ENCODE measurements at places on chromosomes 16 and 17. TPM values are rescaled to one million over a fixed set of nuclear protein-coding genes. Genes with fewer than 3 reads are reported as not detected.
A peak's percentile ranks its signal among the peaks of the same experiment; 100 is the strongest.

TNP2 gene
- total RNA-seq = not detected

CHD9NB gene
- total RNA-seq = not detected

DNAI2 gene
- total RNA-seq = not detected

CARD14 gene
- not detected for total RNA-seq

ATP2C2 gene
- total RNA-seq = 0.13 TPM

TBC1D3K gene
- total RNA-seq = not detected

KRT32 gene
- not detected for total RNA-seq

GRCh38 chr16:5922686-5923085 lies 825.1 kb upstream of the EEF2KMT start:
- ATAC-seq = no peak

DNA sequence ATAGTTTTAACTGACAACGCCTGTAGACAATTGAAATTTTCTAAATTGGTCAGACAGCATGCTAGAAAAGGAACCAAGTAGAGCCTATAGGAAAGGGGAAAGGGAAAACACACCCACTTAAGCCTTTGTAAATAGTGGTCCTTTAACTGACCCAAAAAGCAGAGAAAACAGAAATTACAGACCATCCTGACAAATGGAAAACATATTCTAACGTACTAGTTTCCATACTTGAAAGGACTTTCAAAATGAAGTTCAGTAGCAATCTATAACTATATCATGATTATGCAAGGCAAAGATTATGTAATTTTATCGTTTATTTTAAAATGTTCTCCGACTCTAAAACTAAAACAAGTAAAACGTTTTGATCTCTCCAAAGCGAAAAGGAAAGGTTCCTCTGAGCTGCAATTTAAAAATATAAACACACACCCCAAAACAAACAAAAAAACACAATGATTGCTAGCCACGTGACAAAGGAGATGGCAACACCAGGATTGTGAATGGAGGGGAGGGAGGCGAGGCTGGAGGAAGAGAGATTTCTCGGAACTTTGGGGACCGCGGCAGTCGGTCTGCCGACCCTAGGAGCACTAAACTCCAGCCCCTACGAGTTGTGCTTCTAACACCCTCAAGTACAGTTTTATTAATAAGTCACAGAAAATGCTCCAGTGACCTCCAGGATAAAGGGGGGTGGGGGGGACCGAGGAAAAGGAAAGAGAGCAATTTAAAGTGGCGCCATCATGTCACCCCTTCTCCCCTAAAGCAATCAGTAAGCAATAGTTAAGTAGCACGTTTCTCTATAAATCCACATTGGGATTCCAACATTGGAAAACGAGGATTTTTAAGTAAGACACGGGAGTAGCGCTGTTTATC lies 1.7 kb downstream of the KANSL1 start:
- ATAC-seq = no peak

- ATAC-seq = no peak
Observed at GRCh38 chr17:15267996-15268395, 2.9 kb upstream of the PMP22 start.

DNA sequence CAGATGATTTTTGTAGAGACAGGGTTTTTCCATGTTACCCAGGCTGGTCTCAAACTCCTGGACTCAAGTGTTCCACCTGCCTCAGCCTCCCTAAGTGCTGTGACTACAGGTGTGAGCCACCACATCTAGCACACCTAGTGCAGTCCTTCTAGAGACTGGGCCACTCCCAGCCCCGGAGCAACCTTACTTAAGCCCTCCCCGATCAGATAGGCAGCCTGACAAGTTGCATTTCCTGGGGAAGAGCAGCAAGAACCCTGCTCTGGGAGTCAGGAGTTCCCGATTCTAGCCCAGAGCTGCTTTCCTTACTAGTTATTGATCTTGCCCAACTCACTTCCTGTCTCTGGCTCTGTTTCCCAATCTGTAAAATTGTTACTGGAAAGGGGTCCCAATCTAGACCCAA lies 7.0 kb upstream of the NAGLU start:
- ATAC-seq = no peak

DNA sequence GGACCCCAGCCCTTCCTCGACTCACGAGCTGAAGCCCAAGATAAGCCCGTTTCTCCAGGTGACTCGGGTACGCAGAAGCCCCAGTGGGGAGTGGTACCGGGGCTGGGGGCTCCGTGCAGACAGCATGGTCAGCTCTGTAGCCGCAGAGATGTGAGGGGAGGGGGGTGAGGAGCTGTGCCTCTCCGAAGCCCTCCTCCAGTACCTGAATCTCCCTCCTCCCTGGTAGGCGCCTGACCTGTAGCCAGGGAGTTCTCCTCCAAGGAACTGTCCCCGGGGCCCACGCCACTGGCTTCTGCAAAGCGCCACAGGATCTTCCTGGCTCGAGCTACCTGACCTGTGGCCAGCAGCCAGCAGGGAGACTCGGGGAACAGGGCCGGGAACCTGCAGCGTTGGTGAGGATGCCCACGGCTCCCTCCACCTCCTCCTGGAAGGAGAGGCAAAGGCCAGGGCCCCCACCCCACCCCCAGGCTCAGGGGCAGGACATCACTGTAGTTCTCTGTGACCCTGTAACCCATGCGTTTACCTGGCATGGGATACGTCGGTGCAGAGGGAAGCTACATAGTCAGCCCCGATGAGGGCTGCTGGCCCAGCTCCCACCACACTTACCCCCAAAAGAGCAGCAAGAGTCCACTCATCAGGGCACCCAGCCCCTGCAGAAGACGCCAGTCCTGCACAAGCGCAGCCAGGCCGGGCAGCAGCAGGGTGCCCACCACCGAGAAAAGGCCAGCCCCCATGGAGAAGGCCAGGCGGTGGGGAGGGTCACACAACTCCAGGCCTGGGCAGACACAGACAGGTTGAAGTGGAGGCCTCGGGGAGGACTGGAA lies 1.7 kb downstream of the SLC22A31 start:
- ATAC-seq = no peak

DNA sequence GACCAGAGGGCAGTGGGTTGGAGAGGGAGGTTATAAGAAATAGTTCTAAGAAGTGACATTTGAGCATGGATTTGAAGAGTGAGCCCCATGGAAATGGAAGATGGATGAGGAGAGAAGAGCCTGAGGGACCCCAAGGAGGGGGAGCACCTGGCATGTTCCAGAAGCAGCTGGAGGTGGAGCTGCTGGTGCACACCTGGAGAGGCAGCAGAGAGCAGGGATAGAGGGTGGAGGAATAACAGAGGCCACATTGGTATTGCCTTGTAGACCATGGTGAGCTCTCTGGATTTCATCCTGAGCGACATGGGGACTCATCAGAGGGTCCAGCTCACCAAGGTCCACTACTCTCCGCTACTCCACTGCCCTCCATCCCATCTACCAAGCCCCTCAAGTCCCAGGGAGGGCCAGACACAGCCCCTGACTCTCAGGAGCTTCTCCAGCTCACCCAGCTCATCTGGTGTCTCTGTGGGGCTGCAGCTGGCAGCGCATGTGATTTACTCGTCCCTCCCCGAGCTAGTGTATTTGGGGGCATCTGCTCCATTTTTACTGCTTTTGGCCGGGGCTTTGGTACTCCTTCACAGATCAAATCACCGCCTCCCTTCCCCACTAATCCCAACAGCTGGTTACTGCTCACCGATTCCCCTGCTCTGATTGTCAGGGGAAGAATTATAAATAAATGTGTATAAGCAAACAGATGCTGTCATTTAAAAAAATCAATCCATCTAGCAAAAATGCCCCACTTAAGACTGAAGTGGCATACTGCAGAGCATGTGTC lies 22.1 kb upstream of the KDM8 start:
- ATAC-seq = no peak

DNA sequence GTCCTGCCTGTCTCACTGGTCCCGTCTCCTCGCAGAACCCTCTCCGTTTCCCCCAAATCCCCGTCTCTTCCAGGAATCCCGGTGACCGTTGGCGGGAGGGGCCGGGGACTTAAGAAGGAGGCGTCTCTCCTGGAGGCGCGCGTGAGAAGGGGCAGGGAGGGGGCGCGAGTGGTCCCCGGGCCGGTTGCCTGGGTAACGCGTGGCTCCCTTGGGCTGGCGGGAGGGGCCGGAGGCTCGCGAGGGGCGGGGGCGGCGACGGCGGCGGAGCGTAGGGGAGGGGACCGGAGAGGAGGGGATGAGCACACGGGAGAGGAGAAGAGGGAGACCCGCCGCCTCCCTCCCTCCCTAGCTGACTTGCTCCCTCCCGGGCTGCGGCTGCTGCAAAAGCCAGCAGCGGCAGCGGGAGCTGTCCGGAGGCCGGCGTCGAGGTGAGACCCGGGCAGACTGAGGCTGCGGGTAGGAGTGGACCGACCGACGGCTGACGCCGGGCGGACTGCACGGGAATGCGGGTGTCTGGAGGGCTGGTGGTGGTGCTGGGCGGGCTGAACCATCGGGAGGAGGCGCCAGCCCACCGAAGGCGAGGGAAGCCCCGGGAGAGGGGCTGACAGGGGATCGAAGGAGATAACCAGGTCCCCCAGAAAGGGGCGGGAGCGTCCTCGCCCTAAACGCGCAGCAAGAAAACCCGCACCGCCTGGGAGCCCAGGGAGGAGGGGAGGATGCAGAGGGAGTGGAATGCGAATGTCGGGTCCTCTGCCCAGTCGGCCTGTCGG lies at the start of gene PRRT2:
Gene PRRT2, plus strand, starts transcription at position 298 of the 770 bp plus-strand sequence. CDS start 862 bp downstream, outside the sequence.
- no peak for ATAC-seq

GRCh38 chr16:69095193-69095592 lies 10.3 kb upstream of the HAS3 start:
- ATAC-seq = no peak

GRCh38 chr17:39867880-39868553 lies at the start of gene ZPBP2:
Gene ZPBP2 (plus strand): TSS chr17:39868202. CDS start chr17:39868355, 153 bp downstream.
- no peak for ATAC-seq

- ATAC-seq = no peak
Observed at GRCh38 chr16:49280841-49281371, 732 bp downstream of the CBLN1 start.

- ATAC-seq = no peak
Observed at GRCh38 chr17:33871720-33872540, 383.2 kb upstream of the CCL2 start.

DNA sequence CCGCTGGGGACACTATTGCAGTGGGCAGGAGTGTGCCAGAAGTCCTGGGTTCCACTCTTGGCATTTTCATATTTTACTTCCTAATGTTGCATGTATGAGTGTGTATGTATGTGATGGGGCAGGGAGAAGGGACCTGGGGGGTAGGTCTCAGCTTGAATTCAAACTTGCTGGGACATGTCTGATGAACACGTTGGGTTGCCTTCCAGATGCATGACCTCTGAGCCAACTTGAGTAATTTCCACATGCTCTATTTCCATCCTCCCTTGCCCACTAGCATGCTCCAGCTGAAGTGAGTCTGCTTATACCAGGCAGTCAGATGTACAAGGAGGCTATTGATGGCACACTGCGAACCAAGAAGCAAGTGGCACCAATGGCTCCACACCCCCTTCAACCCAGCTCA lies 32.9 kb upstream of the SRSF1 start:
- ATAC-seq = no peak

DNA sequence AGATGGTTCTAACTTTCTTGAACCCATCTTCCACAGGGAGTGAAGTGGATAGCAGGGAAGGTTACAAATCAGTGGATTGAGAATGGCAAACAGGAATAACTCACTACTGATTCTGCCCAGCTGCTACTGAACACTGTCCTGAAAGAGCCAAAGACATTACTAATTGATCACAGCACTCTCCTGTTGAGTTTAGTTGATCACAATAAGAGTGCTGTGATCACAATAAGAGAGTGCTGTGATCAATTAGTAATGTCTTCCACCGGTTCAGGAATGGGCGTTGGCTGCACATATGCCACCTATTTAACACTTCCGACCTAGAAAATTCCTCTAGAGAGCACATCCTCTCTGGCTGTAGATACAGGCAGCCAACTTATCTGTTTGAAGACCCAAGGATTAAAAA lies 11.4 kb downstream of the CFAP97D1 start:
- no peak for ATAC-seq

DNA sequence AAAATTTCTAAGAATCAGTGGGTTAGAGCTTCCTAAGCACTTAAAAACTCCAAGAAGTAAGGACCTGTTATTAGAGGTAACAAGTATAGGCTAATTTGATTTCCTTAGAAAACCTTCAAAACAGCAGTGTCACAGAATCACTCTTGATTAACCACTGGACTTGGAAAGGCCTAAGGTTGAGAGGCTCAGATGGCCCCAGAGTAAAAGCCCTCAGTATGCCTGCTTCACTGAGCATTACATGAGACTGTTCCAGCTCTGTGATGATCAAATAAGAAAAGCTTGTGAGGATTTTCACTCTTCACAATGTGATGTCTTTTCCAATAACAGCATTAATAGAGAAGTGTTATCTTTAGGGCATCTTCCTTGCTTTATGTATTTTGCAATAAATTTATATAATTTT lies 509.2 kb upstream of the HSBP1 start:
- ATAC-seq = no peak

DNA sequence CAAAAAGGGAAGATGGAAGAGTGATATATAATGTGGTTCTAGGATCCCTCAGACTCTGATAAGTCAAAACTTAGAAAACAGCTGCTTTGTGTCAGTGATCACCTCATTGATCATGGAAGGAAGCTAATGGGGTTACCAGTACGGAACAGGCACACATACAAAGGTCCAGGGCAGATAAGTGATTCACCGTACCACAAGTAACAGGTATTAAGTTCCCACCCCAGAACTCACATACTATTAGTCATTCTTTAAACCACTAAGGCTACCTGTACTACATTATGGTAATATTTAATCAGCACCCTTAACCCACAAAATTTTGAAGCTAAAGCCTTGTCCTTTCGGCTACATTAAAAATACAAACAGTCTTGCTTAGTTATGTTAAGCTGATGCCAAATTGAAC lies 17.4 kb downstream of the RNF43 start:
- no peak for ATAC-seq

DNA sequence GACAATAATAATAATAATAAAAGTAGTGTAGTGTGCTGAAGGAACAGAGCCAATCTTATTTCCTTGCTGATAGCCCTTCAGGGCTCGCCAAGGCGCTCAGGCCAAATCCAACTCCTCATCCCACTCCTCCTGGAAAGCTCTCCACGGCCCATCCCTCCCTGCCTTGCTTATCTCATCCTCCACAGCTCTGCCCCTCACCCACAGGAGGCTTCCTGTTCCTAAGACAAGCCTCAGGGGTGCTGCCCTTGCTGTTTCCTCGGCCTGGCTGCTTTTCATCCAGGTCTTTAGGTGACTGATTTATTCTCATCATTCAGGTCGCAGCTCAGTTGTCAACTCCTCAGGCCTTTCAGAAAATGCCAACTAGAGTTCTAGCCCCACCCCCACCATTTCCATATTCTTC lies 11.2 kb downstream of the GTF3C1 start:
- ATAC-seq = no peak

DNA sequence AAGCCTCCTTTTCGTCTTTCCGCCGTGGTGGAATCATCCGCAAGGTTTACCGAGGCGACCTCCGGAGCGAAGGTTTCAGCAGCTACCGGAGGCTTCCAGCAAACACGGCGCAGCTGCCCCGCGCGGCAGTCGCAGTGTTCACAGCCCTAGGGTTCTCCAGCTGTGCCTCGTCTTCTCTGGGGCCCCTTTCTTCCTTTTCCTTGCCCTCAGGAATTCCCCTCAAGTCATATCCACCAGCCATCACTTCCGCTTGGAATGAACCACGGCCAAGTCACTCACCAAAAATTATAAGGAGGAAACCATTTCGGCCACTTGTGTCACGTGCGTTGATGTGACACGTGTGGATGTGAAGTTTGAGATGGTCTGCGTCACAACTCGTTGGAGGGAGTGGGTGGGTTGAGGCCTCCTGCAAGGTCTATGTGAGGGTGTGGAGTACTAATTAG lies 636 bp upstream of the ERN1 start:
- ATAC-seq = peak; percentile 0

Measured in gastroesophageal sphincter (tissue), 4 donors.